CD8-positive, alpha-beta memory T cell (primary cell): ENCODE measurements at places on chromosomes 1 and 21.

DNA sequence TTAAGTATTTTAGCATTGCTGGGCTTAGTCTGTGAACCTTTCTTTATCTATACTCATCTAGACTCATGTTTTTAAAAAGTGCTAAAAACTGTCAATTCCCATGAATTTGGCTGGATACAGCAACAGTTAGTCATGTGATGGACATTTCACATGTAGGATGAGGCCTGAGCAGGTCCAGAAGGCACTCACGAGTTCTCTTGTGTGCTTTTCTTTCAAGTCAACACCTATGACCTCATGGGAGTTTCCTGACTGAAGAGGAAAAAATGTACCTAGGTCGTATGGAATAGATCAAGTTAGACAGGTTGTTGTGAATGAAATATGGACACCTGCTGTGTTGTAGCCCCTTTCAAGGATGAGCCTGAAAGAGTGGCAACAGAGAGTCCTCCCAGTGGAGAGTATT is 394.2 kb downstream of the DUSP10 start:
- no peak for DNase-seq

GRCh38 chr1:232110281-232111090 is 483.9 kb downstream of the DISC1 start:
- no peak for DNase-seq

GRCh38 chr1:242761556-242761955 is 237.1 kb upstream of the PLD5 start:
- no peak for DNase-seq

DNA sequence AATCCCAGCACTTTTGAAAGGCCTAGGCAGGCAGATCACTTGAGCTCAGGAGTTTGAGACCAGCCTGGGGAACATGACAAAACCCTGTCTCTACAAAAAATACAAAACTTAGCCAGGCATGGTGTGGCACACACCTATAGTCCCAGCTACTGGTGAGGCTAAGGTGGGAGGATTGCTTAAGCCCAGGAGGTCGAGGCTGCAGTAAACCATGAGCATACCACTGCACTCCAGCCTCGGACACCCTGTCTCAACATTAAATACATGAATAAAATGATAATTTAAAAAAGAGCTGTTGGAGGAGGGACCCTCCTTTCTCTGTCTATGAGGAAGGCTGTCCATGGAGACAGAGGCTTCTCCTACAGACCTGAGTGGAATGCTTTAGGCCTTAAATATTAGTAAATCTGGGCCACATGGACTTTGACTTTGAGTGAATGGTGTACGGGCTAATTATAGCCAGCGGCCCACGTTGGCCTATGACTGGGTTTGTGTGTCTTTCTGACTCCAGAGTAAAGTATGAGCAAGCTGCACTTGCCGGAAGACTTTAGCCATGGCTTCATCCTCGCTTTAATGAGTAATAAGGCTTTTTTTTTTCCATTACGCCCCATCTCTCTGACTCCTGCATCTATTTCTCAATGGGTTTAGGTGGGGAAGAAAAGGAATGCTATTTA is 21.3 kb downstream of the RAB3B start:
- no peak for DNase-seq

DNA sequence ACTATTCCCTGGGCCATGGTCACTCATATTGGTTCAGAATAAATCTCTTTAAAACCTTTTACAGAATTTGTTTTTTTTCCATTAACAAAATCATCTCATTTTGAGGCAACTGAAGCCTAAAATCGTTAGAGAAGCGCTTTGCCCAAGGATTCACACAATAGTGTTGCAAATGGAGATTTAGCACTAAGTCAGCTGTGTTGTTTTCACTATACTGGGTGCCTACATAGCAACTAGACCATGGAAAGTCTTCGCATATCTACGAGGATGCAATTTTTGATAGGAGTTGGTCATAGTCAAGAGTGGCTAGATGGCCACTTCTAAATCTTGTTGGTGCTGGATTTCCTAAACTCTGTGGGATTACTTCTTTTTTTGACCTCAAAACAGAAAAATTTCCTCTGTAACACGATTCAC is 530 bp upstream of the TIPRL start:
- DNase-seq, result no peak

DNA sequence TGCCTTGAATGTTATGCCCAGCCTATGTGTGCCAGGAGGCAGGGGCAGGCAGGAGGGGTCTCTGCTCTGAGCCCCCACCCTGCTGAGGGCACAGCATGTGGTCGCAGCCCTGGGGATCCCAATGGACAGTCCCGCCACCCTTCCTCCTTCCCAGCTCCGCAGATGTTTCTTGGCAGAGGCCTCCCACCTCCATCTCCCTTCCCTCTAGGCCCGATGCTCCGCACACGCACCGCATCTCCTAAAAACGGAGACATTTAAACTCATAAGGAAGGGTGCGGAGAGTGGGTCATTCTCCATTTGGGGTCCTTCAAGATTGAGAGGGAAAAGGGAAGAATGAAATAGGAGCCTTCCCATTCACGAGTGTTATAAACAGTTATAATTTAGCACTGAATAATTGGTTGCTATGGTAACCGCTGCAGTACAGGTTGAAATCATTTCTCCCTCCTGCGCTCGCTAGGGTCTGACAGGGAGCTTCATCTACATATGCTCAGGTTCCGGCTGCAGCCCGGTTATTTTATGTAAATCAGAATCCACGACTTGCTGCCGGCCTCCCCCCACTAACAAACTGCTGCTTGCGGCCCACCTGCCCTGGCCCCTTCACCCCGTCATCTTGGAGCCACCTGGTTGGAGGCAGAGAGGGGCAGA is 16.0 kb downstream of the CHD5 start:
- DNase-seq, result no peak

DNA sequence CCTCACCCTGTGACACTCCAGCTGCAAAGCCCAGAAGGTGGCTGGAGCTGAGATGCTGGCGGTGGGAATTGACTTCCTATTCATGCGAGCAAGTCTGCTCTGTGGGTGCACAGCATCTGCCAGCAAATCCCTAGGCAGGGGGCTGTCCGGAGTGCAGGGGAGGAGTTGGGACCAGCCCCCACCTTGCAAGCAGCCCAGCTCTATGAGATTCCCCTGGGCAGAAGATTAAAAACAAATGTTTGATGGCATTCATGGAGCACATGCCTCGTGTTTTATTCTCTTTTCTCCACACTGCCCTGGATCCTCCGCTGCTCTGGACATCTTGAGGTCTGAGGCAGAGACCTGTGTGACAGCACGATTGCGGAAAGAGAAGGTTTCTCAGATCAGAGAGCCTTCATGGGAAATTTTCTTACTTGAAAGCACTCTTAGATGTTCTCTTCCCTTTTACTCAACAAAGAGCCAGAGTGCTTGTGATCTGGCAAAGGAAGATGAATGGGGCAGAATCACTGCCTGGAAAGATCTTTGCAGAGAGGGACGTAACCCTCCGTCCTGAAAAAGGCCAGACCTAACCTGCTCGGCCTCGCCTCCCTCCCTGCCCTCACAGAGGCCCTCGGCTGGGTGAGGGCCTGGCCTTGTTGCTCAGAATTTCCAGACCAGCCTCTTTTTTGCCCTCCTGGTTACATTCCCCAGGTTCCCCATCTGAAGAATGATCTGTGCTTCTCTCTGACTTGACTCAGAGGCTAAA is 597.1 kb downstream of the KIF26B start:
- no peak for DNase-seq

GRCh38 chr1:203911806-203912205 is 50.4 kb downstream of the SNRPE start:
- no peak for DNase-seq

- DNase-seq, result no peak
These were observed 6.5 kb upstream of the TFF2 start for GRCh38 chr21:42357307-42357706.
